ENCODE measurements at places on chromosomes 1 and 21. TPM values are rescaled to one million over a fixed set of nuclear protein-coding genes. Genes with fewer than 3 reads are reported as not detected.
A peak's percentile ranks its signal among the peaks of the same experiment; 100 is the strongest.

GRCh38 chr1:43460988-43461693, 7.4 kb upstream of the HYI start:
- peaks cover 36% of the 10 kb centered on the region for H3K27me3 ChIP-seq
- no peak overlapping the region for H3K4me3 ChIP-seq

GRCh38 chr1:167185062-167185461, 35.6 kb upstream of the POU2F1 start:
- H3K27ac ChIP-seq = no peak overlapping the region
- no peak overlapping the region for H3K4me3 ChIP-seq
- no peaks in the 10 kb centered on the region for H3K4me1 ChIP-seq
- H3K36me3 ChIP-seq = no peaks in the 10 kb centered on the region
- no peak for DNase-seq
- H3K27me3 ChIP-seq = no peaks in the 10 kb centered on the region

AIM2 gene
- 1.1 TPM for total RNA-seq

DNA sequence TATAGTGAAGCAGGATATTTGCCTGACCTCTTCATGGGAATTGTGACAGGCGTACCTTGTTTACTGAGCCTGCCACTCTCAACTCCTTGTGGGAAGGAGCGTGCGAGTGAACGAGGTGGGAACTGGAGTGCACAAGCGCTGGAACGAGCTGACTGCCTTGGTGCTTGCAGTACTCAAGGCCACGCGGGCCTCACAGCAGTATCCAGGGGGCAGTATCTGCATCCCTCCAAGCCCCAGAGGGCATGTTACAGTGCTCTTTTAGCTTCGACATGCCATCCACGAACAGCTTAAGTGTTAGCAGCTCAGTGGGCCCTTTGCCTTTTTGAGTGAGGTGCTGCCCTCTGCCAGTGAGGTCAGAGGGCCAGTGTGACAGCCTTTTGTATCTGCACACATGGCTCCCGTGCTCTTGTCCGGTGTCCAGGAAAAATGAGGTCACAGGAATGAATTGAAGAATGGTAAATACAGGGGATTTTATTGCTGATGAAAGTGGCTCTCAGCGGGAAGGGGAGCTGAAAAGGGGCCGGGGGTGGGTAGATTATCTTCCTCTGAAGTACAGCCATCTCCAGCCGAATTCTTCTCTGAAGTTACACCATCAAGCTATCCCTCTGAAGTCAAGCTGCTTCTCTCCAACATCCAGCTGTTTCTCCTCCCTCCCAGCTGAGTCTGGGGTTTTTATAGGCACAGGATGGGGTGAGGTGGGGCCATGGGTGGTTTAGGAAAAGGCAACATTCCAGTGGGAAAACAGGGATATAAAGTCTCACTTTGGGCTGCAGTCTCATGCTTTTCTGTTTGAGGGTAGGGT, 69.3 kb downstream of the EPB41 start:
- DNase-seq = peak; percentile 47
- peak overlapping the region; percentile 23 for H3K4me3 ChIP-seq
- peaks cover 39% of the 10 kb centered on the region for H3K4me1 ChIP-seq
- H3K27ac ChIP-seq = peak overlapping the region; percentile 91
- H3K27me3 ChIP-seq = no peaks in the 10 kb centered on the region

NLRP3 gene
- total RNA-seq = 0.11 TPM

FALEC gene
- 1.0 TPM for total RNA-seq

- H3K27me3 ChIP-seq = no peaks in the 10 kb centered on the region
- H3K36me3 ChIP-seq = no peaks in the 10 kb centered on the region
These were observed 199.9 kb downstream of the LRRC40 start for GRCh38 chr1:70005386-70006034.

DNA sequence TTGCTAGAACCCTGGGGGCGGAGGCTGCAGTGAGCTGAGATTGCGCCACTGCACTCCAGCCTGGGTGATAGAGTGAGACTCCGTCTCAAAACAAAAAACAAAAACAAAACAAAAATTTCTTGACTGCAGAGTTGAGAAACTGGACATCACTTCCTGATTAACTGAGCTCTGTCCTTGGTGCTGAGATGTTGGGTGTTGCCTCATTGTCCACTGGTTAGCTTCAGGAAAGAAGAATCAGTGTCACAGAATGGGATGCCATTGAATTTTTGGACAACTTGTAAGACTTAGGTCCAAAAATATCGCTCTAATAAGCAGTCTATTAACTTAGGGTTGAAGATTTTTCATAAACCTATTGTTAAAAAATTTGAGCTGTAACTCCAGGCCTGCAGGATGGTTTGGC, 23.8 kb upstream of the KCNA10 start:
- no peaks in the 10 kb centered on the region for H3K4me1 ChIP-seq
- H3K36me3 ChIP-seq = no peaks in the 10 kb centered on the region
- no peaks in the 10 kb centered on the region for H3K27me3 ChIP-seq

ERICH3 gene
- total RNA-seq = 0.07 TPM

GRCh38 chr1:185654199-185654951, 79.8 kb upstream of the HMCN1 start:
- DNase-seq = no peak
- peaks cover 17% of the 10 kb centered on the region for H3K36me3 ChIP-seq
- H3K27me3 ChIP-seq = peaks cover 3% of the 10 kb centered on the region

DNA sequence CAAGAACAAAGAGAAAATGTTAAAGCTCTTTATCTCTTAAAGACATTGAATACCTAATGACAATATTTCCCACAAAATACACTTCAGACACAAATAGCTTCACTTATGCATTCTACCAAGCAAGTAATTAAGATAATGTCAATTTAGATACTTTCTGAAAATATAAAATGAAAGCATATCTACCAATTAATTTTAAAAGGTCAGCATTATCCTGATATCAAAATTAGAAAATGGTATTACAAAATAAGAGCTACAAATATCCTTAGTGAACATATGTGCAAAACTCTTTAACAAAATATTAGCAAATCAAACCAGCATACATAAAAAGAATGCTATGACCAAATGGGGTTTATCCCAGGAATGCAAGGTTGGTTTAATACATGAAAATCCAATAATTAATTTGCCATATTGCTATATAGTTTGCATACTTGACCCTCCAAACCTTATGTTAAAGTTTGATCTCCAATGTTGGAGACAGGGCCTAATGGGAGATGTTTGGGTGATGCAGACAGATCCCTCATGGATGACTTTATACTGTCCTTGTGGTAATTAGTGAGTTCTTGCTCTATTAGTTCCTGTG, 4.2 kb upstream of the KIFAP3 start:
- no peaks in the 10 kb centered on the region for H3K27me3 ChIP-seq
- DNase-seq = no peak
- peaks cover 9% of the 10 kb centered on the region for H3K4me1 ChIP-seq
- peaks cover 3% of the 10 kb centered on the region for H3K36me3 ChIP-seq
- H3K27ac ChIP-seq = no peak overlapping the region

DNA sequence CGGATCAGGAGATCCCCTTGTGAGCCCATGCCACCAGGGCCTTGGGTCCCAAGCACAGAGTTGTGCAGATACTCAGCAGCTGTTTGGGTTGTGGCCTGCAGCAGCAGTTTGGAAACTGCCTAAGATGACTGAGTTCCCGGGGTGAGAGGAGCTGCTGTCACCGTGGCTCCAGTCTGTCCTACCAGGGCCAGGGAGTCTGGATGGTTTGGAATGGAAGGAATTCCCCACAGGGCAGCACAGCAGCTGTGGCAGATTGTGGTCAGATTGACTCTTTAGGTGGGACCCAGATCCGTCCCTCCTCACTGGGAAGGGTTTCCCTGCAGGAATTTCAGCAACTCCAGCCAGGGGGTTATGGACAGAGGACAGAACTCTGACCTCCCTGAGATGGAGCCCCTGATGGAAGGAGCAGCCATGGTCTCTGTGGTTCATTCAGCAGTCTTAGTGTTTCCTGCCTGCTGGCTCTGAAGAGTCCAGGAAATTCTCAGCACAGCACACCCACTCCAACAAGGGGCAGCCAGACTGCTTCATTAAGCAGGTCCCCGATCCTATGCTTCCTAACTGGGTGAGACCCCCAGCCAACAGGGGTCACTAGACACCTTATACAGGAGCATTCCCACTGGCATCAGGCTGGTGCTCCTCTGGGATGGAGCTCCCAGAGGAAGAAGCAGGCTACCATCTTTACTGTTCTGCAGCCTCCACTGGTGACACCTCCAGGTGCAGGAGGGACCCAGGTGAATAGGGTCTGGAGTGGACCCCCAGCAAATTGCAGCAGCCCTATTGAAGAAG, 51.5 kb upstream of the TNFSF4 start:
- H3K4me1 ChIP-seq = no peaks in the 10 kb centered on the region
- DNase-seq = peak; percentile 10
- peaks cover 7% of the 10 kb centered on the region for H3K36me3 ChIP-seq

DNA sequence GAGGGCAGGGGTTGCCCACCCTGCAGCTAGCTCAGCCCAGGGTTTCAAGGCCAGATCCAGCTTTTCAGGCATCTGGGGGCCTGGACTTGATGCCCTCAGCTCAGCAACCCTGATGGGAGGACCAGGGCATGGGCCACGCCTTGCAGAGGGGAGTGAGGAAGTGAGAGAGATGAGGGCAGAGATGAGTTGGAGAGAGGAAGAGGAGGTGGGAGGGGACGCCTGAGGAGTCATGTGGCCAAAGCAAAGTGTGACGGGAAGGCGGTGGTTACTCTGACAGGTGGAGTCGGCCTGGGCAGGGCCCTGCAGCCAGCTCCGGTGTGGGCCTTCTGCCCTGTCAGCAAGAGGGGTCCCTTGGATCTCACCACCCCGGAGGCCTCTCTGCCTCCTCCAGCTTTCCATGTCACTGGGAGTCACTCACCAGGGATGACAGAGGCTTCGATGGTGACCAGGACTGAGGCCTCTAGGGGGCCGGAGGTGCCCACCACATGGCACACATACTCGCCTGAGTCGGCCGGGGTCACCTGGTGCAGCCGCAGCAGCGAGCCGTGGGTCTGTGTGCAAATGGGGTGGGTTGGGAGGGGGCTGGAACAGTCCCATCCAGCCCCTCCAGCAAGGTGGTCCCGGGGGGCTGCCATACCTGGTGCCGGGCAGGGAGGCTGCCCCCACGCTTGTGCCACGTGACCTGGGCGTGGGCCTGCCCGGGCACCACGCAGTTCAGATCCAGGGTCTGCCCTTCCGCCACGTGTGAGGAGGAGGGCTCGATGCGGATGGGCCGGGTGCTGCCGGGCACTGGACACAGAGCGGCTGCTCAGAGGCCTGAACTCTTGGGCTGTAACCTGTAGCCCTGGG, 40.4 kb downstream of the LDLRAD2 start:
- H3K4me3 ChIP-seq = no peak overlapping the region
- peaks cover 32% of the 10 kb centered on the region for H3K36me3 ChIP-seq
- H3K27me3 ChIP-seq = no peaks in the 10 kb centered on the region
- DNase-seq = no peak
- H3K27ac ChIP-seq = no peak overlapping the region
- H3K4me1 ChIP-seq = no peaks in the 10 kb centered on the region

GRCh38 chr1:16132325-16132785, 23.5 kb downstream of the EPHA2 start:
- H3K27ac ChIP-seq = no peak overlapping the region
- DNase-seq = no peak
- H3K36me3 ChIP-seq = peaks cover 74% of the 10 kb centered on the region

DNA sequence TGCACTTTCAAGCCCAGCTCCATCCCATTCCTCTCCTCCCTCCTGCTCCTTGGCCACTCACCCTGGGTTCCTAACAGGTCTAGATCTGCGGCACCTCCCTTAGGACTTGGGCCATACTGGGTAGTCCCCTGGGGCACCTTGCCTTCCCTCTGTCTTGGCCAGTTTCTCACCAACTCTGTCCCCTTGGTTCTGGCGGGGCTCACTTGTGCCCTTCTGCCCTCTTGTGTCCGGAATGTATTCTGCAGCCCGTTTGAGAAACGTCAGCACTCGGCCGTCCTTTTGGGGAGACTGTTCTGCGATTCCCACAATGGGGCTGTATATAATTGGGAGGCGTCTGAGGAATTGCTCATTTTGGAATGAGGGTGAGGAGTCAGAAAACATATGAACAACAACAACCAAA, 162.4 kb downstream of the ZSCAN20 start:
- H3K27ac ChIP-seq = no peak overlapping the region
- H3K4me3 ChIP-seq = no peak overlapping the region
- peaks cover 20% of the 10 kb centered on the region for H3K27me3 ChIP-seq
- H3K4me1 ChIP-seq = peaks cover 31% of the 10 kb centered on the region
- peaks cover 11% of the 10 kb centered on the region for H3K36me3 ChIP-seq

OR2AK2 gene
- total RNA-seq = not detected

GRCh38 chr1:7538033-7538432, 233.1 kb upstream of the VAMP3 start:
- DNase-seq = no peak
- H3K27me3 ChIP-seq = peaks cover 8% of the 10 kb centered on the region
- H3K36me3 ChIP-seq = no peaks in the 10 kb centered on the region
- no peak overlapping the region for H3K27ac ChIP-seq

DNA sequence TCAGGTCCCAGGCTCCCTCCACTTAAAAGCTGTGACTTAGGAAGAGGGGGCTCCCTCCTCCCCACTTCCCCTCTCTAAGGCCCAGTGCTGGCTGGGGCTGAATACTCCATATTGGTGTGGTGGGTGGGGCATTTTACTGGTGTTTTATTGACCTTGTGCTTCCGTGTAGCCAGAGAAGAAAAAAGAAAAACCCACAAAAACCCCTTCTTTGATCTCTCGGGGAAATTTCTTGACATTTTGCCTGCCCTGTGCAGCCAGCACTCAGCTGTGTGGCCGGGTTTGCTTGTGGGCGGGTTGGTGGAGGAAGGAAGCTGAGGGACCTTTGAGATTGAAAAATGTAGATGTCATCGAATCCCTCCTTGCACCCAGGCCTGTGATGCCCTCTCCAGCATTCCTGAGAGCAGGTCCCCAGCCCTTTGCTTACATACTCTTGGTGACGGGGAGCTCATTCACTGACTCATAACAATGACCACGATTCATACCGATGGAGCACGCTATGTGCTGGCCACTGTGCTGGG, 24.8 kb downstream of the TNFRSF8 start:
- no peak overlapping the region for H3K4me3 ChIP-seq
- peak overlapping the region; percentile 25 for H3K27ac ChIP-seq
- no peak for DNase-seq
- H3K36me3 ChIP-seq = peaks cover 32% of the 10 kb centered on the region
- H3K4me1 ChIP-seq = peaks cover 9% of the 10 kb centered on the region

- peaks cover 26% of the 10 kb centered on the region for H3K4me1 ChIP-seq
- no peak overlapping the region for H3K27ac ChIP-seq
- H3K27me3 ChIP-seq = no peaks in the 10 kb centered on the region
- DNase-seq = no peak
- no peak overlapping the region for H3K4me3 ChIP-seq
- H3K36me3 ChIP-seq = peaks cover 14% of the 10 kb centered on the region
These were observed 70.7 kb downstream of the XCL2 start for GRCh38 chr1:168473126-168473525.

KRTAP19-3 gene
- total RNA-seq = not detected

NHLH1 gene
- 0.70 TPM for total RNA-seq

- no peaks in the 10 kb centered on the region for H3K36me3 ChIP-seq
- no peak for DNase-seq
- no peak overlapping the region for H3K27ac ChIP-seq
- H3K4me1 ChIP-seq = peaks cover 48% of the 10 kb centered on the region
- no peak overlapping the region for H3K4me3 ChIP-seq
These were observed 12.8 kb upstream of the MPZL1 start for GRCh38 chr1:167708940-167709389.

GRCh38 chr1:160104486-160104885, 6.1 kb upstream of the IGSF8 start:
- H3K27ac ChIP-seq = 0 out of 2 replicates have a peak overlapping the region, but pooled peaks have one; percentile 36
- no peak for DNase-seq
- H3K4me1 ChIP-seq = peaks cover 46% of the 10 kb centered on the region
- peaks cover 5% of the 10 kb centered on the region for H3K27me3 ChIP-seq
- no peak overlapping the region for H3K4me3 ChIP-seq
